ENCODE measurements at places on chromosomes 6 and 20.

DNA sequence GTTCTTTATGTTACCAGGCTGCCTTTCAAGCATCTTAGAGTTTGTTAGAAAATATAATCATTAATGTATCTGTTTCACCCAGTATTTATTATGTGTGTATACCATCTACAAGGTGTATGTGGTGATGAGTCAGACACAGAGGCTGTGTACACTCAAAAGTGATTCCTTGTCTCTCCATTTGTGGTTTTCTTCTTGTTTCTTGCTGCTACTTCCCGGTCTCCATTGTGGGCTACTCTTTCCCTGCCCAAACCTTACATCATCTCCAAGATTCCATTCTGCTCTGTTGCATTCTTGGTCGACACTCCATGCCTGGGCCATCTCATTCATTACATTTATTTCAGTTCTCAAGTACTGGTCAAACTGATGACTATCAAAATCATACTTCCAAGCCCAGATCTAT lies 182.2 kb upstream of the STXBP5 start:
- peak; percentile 31 for DNase-seq

DNA sequence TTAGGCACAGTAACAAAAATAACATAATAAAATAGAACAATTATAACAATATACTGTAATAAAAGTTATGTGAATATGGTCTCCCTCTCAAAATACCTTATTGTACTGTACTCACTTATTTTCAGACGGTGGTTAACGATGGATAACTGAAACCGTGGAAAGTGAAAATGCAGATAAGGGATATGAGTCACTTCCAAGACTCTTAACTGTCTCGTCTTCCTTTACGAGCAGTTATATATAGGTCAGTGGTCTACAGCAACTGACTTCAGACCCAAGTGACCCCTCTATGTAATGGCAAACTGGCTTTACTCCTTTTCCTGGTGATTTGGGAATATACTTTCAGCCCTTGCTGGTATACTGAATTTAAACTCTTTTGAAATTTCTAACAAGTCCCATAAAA lies 261.4 kb downstream of the SLC35F1 start:
- no peak for DNase-seq

DNA sequence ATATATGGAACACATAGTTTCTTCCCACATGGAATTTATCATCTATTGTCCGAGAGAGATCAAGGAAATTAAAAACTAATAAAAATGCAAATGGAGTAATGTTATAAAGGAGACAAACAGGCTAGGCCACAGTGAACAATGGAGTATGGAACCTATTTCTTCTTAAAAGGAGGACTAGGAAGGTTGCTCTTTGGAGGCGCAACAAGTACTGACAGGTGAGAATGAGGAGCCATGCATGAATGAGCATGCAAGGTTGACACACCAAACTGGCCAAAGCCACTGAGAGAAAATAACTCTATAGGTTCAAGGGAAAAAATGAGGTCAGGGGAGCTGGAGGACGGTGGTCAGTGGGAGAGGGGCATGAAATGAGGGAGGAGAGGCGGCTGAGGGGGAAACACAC lies 40.9 kb downstream of the PSMB1 start:
- DNase-seq: no peak

DNA sequence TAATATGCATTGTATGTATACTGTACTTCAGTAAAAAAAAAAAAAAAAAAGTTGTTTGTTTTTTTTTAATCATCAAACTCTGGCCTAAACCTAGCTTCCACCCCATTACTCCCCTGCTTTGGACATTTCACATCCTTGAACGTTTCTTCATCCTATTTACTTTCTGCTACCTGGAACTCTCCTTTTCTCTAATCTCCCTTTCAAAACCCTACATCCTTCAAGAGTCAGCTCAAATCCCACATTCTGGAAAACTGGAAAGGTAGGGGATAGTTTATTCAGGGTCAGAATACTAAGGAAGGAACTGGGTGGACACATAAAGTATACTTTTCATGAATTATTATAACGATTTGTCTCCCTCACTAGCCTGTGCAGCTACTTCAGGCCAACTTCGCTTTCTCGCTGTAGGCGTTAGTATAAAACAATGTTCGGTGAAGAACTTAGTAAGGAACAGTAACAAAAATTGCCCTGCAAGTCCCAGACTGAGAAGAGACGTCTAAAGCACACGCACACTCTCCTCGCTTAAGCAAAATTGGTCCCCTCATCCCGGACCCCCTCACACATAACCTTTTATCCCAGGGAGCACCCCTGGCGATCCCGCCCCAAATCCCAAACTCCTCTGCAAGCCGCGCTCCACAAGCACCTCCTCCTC lies 775 bp downstream of the PIGU start:
- no peak for DNase-seq

- DNase-seq: peak; percentile 35
Observed at GRCh38 chr6:99282479-99283062, 66.9 kb downstream of the FAXC start.

- DNase-seq: no peak
Observed at GRCh38 chr20:57364451-57364850, 13.4 kb downstream of the RAE1 start.

- peak; percentile 100 for DNase-seq
Observed at GRCh38 chr20:53828088-53828681, 234.5 kb upstream of the ZNF217 start.

GRCh38 chr6:55833284-55833683 lies 42.1 kb downstream of the BMP5 start:
- no peak for DNase-seq

DNA sequence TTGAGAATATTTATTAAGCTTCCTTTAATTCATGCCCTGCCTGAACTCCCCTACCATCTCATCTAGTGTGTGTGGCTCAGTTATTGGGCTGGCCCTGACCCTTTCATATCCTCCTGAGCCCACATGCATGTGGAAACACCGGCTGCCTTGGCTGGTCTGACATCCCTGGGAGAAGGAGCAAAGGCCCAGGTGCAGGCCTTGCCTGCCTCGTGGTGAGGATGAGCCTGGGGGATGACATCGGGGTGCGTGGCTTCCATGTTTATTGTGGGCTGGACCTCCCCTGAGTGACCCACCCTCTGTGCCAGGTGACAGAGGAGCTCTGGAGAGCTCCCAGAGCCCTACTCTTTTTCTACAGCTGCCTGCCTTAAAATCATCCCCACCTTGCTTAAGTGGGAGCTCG lies 69.1 kb downstream of the FOXA2 start:
- DNase-seq: no peak

DNA sequence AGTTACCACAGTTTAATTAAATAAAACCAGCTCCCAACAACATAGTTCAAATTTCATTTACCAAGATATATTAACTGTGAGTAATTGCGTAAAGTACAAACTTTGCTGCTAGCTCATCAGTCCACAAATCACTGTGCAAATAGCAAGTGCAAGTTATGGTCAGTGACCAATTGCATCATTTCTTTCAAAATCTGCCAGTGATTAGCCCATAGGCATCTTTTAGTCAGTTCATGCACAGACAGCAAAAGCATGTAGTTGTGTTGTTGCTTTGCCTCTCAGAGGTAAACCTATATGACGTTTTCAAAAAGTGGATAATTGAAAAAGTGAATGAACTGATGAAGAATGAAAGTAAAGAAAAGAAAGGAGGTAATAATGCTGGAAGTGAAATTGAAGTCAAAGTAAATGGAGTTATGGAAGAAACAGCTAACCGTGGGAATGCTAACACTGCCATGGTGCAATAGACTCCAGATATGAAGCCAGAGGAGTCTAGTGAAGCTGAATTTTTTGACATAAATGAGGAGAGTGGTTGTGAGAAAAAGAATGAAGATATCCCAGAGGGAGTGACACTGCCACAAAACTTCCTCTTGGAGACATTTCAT lies 36.5 kb downstream of the ENPP1 start:
- DNase-seq: no peak

GRCh38 chr6:159456349-159456748 lies 236.7 kb downstream of the SOD2 start:
- no peak for DNase-seq

DNA sequence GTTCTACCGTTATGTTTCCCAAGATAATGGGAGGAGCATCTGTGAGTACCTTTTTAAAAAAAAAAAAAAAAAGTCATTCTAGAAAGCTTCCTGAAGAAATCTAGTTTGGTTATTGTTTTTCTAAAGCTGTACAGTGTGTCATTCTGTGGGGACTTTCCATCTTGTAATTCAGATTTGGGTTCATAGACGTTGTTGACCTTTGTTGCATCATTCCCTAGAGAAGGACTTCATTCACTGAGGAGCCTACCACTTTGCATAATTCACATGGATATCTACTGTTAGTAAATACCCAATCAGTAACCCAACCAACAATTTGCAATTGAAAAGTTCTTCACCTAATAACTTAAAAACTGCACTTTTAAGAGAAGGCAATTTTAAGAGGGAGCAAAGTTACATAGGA lies 60.1 kb downstream of the RPP40 start:
- peak; percentile 67 for DNase-seq

- DNase-seq: no peak
Observed at GRCh38 chr20:63293456-63293855, 470 bp downstream of the COL20A1 start.

DNA sequence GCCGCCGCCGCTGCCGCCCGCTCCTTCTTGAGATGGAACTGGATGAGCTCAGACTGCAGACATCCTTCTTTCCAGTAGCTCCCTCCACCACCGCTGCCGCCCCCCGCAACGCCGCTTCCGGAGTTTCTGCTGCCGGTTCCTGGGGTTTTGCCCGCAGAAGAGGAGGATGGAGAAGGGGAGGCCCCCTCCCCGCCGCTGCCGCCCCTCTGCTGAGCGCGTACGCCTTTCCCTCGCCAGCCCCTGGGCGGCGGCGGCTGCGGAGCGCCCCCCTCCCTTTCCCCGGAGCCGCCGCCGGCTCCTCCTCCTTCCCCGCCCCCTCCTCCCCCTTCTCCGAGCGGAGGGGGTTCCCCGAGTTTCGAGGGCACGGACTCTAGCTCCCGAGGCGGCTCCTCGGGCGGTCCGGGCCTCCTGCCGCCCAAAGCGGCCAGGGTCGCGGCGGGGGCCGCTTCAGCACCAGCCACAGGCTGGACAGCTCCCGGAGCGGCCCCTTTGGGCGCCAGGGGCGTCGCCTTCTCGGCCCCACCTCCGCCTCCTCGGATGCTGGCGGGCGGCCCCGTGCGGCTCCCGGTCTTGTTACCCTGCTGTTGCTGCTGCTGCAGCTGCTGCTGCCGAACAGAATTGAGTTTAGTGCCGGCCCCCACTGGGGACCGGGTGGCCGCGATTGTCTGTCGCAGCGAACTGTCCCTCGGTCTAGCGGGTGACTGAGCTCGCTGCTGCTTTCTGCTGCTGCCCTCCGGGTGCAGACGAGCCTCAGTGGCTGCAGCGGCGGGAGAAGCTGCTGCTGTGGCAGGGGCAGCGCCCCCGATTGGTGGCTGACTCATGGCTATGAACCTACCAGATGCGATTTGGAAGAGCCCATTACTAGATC lies 3.1 kb downstream of the MTCL3 start:
- peak; percentile 66 for DNase-seq

- DNase-seq: no peak
Observed at GRCh38 chr6:36428911-36429310, 13.7 kb downstream of the PXT1 start.

DNA sequence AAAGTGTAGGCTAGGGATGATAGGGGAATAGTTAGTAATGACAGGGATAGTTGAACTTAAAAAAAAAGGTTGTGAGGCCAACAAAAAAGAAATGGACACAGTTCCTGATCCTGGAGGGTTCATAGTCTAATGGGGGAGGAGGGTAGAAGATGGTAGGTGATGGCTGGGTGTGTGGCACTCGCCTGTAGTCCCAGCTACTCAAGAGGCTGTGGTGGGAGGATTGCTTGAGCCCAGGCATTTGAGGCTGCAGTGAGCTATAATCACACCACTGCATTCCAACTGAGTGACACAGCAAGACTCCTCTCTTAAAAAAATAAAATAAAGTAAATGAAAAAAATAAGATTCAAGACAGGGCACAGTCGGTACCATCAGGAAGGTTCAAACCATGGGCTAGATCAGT lies 2.4 kb upstream of the MICB start:
- DNase-seq: peak; percentile 83

GRCh38 chr6:65545920-65546319 lies 161.1 kb downstream of the EYS start:
- no peak for DNase-seq

- DNase-seq: no peak
Observed at GRCh38 chr6:30683183-30683979, 3.1 kb downstream of the PPP1R18 start.

GRCh38 chr6:87832025-87832825 lies 130.2 kb upstream of the AKIRIN2 start:
- peak; percentile 29 for DNase-seq

- DNase-seq: no peak
Observed at GRCh38 chr6:111806561-111807497, 66.4 kb downstream of the FYN start.

DNA sequence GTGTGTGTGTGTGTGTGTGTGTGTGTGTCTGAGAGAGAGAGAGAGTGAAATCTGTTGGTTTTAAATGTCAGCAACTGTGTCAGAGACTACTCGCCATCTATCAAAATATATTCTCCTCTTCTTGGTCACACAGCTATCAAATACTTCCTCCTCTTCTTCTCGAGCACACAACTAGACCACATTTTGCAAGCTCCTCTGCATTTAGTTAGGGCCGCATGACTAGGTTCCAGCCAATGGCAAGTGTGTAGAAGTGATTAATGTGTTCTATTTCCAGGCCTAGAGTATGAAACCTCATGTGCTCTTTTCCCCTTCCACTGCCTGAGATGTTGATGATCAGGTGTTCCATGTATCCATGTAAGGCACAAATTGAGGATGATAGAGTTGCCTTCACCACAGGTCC lies 278.5 kb upstream of the MARCKS start:
- DNase-seq: no peak

GRCh38 chr6:121660277-121660676 lies 224.8 kb downstream of the GJA1 start:
- DNase-seq: no peak

- DNase-seq: peak; percentile 62
Observed at GRCh38 chr6:79257381-79258205, 23.1 kb upstream of the HMGN3 start.

All from cardiac fibroblast (primary cell).